ENCODE measurements at places on chromosomes 16 and 17.

DNA sequence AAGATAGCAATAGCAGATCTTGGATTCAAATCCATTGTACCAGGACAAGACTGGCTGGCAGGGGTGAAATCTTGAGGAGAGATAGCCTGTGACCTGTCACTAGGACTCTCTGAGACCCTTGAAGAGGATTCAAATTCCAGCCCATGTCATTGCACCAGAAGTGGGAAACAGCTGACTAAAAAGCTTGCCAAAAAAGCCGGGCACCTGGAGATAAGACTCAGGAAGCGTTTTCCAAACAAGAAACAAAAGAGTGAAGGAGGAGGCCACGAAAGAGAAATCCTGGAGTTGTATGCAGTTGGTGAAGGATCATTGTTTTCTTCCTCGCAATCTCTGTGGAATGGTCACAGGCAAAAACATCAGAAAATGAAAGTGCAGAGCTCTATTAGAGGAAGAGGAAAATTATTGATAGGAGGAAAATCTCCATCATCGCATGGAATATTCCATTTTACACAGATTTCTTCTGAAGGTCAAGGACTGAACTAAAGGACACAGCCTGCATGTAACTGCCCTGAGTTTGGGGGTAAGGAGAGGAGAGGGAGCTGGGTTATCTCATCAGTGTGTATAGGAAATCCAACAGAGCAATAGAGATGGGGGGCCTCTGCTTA is 9.0 kb upstream of the WSB1 start:
- peak; percentile 17 for DNase-seq

DNA sequence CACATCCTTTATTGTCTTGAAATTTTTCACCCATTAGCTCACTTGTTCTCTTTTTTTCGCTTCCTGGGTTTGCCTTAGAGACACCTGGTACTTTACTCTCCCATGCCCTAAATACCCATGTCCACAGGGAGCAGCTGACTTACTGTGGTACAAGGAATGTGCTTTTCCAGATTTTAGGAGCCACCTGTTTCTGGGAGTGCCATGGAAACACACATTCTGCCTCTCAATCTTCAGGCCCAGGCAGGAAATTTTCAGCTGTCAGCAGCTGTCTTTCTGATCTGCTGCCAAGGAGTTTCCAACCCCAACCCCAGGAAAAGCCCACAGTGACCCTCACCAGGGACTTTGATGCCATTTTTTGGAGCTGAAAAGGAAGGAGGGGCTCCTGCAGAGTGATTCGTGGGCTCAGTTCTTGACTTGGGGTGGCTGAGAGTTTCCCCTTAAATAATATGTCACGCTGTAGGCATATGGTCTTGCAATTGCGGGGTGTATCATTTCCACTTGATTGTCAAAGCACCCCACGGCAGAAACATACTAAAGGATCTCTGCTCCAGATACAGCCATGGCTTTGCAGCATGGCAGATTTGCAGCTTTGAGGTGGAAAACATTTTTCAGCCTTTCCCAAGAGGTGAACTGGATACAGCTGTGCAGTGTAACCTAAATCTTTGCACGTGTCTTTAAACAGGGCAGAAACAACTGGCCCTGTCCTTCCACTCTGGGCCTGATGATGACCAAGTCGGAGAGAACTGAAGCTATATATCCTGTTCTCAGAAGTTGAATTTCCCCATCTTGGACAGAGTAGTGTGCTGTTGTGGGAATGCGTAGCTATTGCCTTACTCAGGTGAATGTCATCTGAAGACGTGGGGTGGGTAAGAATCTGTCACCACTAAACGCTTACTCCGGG is 19.2 kb downstream of the RBFOX1 start:
- DNase-seq, result no peak

DNA sequence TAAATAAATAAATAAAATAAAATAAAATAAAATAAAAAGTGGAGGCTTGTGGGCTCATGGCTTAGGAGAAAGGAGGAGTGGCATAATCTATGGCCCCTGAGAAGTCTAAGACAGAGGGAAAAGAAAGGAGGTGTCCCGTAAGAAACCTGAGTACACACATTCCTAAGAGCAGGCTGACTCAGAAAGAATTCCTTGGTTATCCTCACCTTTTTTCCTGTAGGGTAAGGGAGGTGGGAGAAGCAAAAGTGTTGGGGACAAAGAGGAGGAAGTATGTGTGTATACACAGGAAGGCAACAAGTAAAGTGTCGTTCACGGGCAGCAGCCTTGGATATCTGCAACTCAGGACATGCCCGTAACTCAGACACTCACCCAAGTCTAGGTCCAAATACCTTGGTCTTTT is 29.3 kb downstream of the MARF1 start:
- no peak for DNase-seq

DNA sequence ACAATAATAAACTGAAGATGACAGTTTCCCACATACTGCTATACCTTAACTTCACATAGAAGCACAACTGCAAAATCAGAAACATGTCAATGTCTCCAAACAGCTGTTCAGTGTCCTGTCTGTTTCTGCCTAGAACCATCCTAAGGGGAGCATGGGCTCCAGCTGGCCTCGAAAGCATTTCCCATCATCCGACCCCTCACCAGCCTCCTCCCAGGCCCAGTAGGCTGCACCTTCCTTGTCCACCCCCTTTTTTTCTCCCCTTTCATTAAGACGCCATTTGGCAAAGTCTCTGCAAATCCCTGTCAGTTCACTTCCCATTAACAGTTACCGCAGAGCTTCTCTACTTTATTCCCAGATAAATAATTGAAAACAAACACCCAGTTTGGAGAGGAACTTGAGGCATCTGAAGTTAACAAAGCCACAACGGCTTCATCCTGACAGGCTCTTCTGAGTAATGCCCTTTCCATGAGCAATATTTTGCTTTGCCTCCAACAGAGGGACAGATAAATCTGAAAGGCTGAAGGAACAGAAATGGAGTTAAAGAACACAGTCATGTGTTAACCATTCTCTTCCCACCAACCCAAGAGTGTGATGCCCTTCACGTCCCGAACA is 65.3 kb downstream of the SLC39A11 start:
- DNase-seq, result no peak

DNA sequence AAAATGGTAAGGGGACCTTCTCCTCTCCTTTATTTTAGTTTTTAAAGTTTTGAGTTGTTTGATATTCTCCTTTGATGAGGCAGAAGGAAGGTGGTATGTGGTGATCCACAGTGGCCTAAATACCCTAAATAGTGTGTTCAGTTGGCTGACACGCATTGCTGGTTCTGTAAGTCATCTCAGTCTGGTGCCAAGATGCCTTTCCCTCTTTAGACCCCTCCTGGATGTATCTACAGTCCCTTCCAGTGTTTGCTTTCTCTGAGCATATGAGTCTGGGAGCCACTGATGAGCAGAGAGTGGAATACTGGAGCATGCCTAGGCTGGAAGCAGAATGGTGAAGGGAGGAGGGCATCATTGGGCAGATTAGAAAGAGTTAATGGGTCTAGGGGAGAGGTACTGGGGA is 64.5 kb downstream of the NEUROD2 start:
- no peak for DNase-seq

DNA sequence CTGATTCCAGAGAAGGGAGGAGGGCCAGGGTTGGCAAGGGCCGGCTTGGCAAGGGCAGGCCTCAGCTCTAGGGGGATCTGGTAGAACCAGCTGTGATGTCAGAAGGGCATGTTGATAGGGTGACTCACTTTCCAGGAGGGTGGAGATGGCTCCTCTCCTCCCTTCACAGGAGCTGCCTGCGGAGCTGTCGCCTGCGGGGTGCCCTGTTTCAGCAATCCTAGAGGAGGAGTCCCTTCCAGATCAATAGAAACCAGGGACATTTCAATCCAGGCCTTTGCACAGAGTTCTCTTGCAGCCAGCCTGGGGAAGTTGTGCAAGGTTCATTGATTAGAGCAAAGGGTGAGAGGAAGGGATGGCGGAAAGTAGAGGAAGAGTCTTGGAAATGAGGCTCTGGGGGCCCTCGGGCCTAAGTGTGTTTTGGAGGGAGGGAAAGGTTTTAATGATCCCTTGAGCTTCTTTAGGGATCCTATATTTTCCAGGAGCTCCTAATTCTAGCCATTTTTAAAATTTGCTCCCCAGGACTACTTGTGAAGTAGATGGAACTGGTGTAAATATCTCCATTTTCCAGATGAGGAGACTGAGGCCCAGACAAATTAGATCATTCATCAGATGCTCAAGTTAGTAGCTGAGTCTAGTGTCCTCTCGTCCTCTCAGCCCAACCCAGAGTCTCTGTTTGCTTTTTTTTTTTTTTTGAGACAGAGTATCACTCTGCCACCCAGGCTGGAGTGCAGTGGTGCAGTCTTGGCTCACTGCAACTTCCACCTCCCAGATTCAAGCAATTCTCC is 24.8 kb upstream of the CSNK2A2 start:
- no peak for DNase-seq

DNA sequence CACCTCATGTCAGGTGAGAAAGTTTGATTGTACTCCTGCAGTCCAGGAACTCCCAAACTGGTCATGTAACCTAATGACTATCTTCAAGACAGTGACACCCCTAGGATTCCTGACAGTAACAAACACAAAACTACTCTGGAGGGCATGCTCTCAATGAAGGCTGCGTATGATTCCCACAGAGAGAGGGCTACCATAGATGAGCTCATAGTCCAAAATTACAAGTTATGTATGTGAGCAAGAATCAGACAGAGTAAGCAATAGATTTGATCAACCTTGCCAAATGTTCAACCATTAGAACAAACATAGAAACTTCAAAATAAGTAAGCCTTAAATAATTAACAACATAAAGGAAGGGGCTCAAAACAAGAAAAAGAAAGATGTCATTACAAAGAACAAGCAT is 158.1 kb downstream of the COPRS start:
- DNase-seq, result no peak

DNA sequence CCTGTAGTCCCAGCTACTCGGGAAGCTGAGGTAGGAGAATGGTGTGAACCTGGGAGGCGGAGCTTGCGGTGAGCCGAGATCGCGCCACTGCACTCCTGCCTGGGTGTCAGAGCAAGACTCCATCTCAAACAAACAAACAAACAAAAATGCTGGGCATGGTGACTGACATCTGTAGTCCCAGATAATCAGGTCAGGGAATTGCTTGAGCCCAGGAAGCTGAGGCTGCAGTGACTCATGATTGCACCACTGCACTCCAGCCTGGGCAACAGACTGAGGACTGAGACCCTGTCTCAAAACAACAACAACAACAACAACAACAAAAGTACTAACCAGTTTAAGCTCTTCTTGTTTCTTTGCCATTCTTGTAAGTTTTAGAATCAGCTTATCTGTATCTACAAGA is 383.0 kb upstream of the PMFBP1 start:
- no peak for DNase-seq

DNA sequence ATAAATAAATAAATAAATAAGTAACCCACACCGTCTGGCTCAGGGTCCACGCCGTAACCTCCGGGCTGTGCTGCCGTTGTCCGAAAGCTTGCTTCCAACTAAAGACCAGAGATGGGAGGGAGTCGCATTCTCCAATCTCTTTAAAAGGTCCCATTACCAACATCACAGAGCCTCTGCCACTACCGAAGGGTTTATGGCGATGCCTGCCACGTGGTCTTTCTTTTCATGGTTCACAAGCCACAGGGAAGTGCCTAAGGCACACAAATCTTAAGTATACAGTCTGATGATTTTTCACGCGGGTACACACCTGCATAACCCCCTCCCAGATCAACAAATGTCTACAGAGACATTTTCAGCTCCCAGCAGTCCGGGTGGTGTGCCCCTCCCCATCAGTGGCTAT is 1.4 kb downstream of the COTL1 start:
- peak; percentile 46 for DNase-seq

GRCh38 chr17:66837885-66838665 is 3.2 kb downstream of the CACNG5 start:
- no peak for DNase-seq

GRCh38 chr17:15914400-15915170 is 30.3 kb upstream of the ADORA2B start:
- peak; percentile 80 for DNase-seq

- no peak for DNase-seq
These were observed 16.4 kb upstream of the MARCHF10 start for GRCh38 chr17:62824290-62825131.

DNA sequence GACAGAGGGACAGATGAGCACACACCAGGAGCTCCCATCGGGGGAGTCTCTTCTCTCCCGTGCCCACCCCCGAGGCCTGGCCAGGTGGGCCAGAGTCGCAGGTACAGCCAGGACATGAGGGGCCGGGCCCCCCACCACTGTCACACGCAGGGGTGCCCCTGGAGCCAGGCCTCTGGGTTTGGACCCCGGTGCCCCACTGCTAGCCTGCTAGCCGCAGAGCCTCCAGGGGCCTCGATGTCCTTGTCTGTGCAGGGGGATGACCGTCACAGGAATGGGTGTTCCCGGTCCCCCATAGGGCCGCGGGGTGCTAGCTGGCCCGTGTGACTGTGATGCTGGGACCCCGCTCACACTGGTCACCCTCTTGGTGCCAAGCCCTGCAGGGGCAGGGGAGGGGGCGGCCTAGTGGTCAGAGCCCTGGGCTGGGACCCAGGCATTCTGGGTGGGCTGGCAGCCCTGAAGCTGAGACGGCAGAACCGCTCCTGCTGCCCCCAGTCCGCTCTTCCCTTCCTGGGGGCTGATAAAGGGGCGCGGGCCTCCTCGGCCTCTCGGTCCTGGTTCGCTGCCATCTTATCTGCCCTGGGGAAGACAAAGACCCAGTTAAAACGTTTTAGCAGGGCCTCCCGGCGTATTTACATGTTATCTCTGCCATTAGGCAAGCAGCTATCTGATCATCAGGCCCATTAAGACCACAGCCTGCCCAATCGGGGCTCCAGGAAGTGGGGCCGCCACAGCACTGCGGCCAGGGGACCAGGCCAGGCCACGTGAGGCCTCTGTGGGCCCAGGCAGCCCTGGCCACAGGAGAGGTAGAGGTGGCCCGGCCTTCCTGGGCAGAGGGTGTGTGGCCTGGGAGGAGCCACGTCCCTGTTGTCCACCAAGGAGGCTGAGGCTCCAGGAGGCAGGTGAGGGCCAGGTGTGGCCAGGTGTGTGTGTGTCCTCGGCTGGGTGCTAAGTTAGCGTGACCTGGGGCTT is 57.2 kb upstream of the ZC3H18 start:
- no peak for DNase-seq

DNA sequence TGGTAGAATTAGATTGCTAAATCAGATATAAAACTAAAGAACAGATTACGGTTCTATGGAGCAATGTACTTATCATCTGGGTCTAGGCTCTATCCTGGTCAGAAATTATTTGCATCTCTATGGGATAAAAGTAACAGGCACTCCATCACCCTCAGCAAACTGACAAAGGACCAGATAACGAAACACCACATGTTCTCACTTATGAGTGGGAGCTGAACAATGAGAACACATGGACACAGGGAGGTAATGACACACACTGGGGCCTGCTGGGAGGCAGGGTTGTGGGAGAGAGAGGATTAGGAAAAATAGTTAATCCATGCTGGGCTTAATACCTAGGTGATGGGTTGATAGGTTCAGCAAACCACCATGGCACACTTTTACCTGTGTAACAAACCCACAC is 61.9 kb downstream of the MPHOSPH6 start:
- no peak for DNase-seq

- no peak for DNase-seq
These were observed 124.4 kb downstream of the SLC39A11 start for GRCh38 chr17:72967977-72968585.

- DNase-seq, result peak; percentile 57
These were observed at the start of gene BMERB1 for GRCh38 chr16:15434425-15435215. BMERB1 (plus strand) TSS chr16:15434588; CDS start chr16:15434654, 66 bp downstream.

GRCh38 chr16:1208239-1208830 is 16.7 kb downstream of the TPSG1 start:
- no peak for DNase-seq

GRCh38 chr17:8969901-8970300 is 4.4 kb upstream of the PIK3R5 start:
- no peak for DNase-seq

- DNase-seq, result no peak
These were observed 17.9 kb downstream of the HSF5 start for GRCh38 chr17:58470356-58470755.

GRCh38 chr17:80129006-80129565 is 17.8 kb downstream of the EIF4A3 start:
- DNase-seq, result no peak

Data from suppressor macrophage treated with lipopolysaccharide for 1 hour (primary cell).